Activated naive CD4-positive, alpha-beta T cell (primary cell): ENCODE measurements at places on chromosomes 2 and 18.

DNA sequence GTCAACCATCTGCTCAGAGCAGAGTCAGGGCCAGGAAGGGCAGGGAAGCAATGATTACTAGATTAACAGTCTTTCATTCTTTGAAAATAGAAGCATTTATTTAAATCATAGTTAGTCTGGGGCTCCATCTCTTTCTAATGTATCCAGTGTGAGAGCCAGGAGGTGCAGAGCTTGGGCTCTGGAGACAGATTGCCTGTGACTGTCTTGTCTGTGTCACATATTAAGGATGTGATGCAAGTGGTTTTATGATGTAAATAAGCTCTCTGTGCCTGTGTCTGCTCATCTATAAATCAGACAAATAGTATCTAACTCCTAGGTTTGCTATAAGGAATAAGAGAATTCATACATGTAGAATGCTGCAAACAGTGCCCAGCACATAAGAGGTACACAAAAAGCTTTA is 104.9 kb upstream of the TANK start:
- no peak for DNase-seq

GRCh38 chr2:76314271-76315020 is 603.7 kb upstream of the GCFC2 start:
- no peak for DNase-seq

- DNase-seq = no peak
Observed at GRCh38 chr2:108364676-108365297, 13.0 kb upstream of the SULT1C4 start.

- no peak for DNase-seq
Observed at GRCh38 chr2:121075006-121075551, 209.9 kb downstream of the TFCP2L1 start.
